ENCODE measurements at places on chromosomes 12 and 14.
A peak's percentile ranks its signal among the peaks of the same experiment; 100 is the strongest.

DNA sequence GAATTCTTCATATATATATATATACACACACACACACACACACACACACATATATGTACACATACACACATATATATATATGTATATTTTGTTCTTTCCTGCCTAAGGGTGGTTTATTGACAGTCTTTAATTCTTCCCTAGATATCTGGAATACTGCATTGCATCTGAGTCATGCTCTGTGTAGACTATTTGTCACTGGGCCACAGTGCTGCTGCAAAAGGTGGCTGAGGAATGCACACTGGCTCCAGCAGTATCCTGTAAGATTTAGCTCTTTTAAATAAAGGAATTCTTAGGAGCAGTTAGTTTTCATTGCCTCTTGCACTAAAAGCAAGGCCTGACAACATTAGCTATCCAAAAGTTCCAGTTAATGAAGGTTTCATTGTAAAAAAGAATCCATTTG is 200.9 kb downstream of the APAF1 start:
- no peak for DNase-seq

- no peak for DNase-seq
Observed at GRCh38 chr12:98387444-98387843, 127.9 kb upstream of the TMPO start.

DNA sequence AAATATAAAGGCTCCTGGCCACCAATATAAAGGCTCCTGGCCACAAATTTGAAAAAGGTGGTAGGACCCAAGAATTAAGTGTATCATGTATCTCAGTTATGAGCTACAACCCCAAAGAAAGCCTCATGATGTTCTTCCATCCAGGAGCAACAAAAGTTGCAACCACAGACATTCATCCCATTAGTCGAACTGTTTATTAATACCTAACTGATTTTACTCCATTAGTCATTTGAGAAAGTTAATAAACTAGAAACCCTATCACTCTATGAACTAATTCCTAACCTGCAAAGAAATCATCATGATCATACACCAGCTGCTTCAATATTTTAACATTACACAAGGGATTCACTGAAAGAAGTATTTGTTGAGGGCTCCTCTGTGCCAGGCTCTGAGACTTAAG is 253.2 kb upstream of the GRIP1 start:
- no peak for DNase-seq

DNA sequence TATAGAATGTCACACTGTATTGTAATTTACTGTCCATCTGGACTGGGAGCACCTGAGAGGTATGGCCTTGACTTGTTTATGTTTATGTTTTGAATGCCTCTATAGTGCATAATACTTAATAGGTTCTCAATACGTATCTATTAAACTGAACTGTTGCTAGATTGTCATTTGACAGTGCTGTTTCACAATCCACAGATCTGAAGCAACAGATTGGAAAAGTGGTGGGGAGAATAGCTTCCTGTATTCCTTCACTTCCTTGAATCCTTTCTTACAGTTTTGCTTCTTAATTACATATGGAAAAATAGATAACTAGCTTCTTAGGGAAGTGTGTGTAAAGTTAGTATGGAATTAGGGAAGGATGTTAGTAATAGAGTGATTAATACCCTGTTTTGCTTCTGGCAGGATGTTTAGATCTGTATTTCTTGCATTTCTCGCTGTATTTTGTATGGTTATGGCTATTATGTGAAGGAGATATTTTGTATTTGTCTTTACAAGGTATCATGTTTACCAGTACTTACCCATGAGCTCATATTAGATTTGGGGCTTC is 4.5 kb downstream of the CNOT2 start:
- DNase-seq: peak; percentile 29

DNA sequence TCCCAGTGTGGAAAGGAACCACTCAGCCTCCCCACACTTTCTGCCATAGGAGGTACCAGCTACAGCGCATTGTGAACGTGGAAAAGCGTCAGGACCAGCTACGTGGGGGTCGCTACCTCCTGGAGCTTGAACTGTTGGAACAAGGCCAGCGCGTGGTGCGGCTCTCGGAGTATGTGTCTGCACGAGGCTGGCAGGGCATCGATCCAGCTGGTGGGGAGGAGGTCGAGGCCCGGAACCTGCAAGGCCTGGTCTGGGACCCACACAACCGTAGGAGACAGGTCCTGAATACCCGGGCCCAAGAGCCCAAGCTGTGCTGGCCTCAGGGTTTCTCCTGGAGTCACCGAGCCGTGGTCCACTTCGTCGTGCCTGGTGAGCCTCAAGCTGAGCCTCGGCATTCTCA is 96.8 kb downstream of the B4GALNT3 start:
- no peak for DNase-seq

GRCh38 chr14:37641117-37641516 is 45.7 kb downstream of the TTC6 start:
- no peak for DNase-seq

DNA sequence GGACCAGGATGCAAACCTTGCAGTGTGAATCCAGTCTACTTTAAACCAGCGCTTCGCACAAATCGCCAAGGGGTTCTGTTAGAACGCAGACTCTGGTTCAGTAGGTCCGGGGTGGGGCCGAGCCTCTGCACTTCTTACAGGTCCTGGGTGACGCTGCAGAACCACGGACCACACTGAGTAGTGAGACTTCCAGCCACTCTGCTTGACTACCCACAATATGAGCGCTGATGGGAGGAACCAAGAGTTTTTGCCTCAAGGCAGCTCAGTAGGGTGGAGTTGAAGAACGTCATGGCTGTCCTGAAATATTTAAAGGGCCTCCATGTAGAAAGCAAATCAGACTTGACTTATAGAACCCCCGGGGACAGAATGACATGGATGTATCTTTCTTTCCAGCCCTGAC is 138.0 kb upstream of the CRY1 start:
- no peak for DNase-seq

GRCh38 chr12:107485731-107486130 is 199.9 kb upstream of the PWP1 start:
- peak; percentile 49 for DNase-seq

DNA sequence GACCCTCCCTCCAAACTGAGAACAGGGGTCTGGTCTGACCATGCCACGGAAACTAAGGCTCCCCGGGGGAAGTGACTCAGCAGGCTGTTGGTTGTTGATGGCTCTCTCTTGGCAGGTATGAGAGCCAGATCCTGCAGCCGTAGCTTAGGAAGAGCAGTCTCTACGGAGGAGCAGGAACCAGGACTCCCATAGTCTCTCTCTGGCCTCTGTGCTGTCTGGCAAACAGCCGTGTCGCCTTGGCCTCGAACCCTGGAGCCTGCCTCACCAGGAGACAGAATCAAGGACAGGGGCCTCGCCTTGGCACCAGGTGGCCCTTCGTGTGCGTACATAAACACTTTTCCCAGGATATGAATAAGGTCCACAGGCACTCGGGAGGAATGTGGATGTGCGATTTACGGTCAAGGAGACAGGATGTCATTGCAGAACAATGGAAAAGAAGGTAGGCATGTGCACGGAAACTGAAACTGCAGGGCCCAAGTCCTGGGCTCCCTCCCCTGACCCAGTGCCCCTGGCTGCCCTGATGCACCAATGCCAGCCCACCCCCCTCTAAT is 7.9 kb downstream of the VWF start:
- DNase-seq: peak; percentile 76

DNA sequence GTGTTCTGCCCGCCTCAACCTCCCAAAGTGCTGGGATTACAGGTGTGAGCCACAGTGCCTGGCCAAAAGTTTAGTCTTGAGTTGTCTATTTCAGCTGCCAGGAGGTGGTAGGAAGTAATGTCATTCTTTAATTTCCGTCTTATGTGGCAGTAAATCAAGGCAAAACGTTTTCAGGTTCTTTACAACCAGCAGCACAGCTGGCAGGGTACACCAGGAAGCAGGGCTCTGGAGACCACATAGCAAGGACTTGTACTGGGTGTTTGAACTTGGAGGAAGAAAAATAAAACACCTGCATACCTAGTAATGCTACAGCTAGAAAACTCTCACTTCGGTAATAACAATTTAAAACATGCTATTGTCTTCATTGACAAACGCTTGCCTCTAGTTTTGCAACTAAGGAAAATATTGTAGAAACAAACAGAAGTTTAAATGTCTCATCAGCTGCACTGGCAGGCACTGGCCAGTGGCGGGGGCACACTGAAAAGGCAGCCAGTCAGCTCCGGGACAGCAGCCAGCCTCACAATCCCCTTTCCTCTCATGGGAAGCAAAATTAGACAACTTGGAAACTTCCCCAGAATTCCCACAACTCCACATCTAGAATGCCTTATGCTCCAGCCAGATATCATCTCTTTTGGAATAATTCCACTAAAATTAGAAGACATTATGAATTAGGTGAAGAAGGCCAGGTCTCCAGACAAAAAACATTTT is 72.2 kb downstream of the CLIP1 start:
- peak; percentile 30 for DNase-seq

- no peak for DNase-seq
Observed at GRCh38 chr12:126198966-126199692, 1133.9 kb downstream of the AACS start.

GRCh38 chr12:79326222-79326621 is 364.5 kb downstream of the PAWR start:
- DNase-seq: no peak

DNA sequence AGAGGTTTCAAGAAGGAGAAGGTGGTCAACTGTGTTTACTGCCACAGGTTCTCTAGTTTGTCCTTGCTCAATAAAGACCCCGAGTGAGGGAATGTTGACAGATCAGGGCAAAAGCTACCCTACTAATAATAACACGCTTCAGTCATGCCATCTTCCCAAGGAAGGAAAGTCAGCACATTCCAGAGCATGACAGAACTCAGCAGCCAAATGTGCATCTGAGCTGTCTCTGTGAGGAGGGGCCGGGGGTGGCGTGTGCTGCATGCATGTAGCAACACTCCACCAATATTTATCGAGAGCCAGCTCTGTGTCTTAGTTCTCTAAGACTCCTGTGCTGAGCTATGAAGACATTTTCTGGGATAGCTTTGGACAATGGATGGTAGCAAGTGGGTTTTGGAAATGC is 260.4 kb downstream of the DPF3 start:
- DNase-seq: no peak

- peak; percentile 85 for DNase-seq
Observed at GRCh38 chr14:80926397-80927082, 15.0 kb downstream of the CEP128 start.

DNA sequence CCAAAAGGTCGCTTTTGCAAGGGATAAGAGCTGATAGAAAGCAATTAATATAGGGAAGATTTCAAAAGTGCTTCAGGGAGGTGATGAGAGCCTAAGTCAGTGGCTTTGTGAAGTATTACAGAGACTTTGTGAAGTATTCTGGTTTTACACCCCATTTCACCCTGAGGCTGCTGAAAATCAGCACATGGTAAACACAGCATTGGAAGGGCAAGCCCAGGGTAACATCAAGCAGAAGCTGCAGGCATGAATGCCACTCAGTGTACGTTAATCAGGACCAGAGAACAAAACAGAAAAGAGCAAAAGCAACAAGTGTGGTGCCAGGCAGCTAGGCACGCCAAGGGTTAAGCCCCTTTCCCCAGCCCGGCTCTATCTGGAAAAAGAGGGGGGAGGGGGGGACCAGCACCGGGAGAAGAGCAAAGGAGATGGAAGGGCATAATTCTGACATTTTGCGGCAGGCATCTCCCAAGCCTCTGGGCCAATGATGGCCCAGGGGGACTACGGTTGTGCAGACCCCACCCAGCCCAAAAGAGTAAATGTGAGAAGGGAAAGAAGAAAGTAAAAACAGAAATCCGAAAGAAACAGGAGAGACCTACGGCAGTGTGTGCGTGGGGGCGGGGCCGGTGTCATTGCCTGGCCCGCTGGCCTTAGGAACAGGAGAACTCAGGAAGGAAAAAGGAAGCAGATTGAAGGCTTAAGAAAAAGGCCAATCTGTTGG is 58.9 kb downstream of the DHRS2 start:
- no peak for DNase-seq

DNA sequence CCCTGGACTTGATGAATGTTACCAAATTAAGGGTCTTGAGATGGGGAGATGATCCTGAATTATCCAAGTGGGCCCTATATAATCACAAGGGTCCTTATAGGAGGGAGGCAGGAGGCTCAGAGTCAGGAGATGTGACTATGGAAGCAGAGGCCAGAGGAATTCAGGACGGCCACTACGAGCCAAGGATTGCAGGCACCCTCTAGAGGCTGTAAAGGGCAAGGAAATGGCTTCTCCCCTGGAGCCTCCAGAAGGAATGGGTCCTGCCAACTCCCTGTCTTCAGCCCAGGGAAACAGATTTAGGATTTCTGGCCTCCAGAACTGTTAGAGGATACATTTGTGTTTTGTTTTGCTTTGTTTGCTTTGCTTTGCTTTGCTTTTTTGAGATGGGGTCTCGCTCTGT is 8.8 kb downstream of the BDKRB1 start:
- no peak for DNase-seq

DNA sequence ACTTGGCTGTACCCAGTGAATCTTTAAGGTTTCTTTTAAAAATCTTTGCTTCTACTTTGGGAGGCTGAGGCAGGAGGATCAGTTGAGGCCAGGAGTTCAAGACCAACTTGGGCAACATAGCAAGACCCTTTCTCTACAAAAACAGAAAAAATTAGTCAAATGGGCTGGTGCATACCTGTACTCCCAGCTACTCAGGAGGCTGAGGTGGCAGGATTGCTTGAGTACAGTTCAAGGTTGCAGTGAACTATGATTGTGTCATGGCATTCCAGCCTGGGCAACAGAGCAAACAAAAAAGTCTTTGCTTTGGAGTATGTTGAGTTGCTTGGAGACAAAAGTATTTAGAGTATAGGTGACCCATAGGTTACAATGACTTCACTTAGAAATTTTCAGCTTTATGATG is 6.2 kb upstream of the DDX55 start:
- DNase-seq: peak; percentile 21

GRCh38 chr12:104719700-104720338 is 238.3 kb downstream of the SLC41A2 start:
- peak; percentile 27 for DNase-seq

- DNase-seq: peak; percentile 11
Observed at GRCh38 chr12:100956311-100956852, 161.8 kb downstream of the ANO4 start.

DNA sequence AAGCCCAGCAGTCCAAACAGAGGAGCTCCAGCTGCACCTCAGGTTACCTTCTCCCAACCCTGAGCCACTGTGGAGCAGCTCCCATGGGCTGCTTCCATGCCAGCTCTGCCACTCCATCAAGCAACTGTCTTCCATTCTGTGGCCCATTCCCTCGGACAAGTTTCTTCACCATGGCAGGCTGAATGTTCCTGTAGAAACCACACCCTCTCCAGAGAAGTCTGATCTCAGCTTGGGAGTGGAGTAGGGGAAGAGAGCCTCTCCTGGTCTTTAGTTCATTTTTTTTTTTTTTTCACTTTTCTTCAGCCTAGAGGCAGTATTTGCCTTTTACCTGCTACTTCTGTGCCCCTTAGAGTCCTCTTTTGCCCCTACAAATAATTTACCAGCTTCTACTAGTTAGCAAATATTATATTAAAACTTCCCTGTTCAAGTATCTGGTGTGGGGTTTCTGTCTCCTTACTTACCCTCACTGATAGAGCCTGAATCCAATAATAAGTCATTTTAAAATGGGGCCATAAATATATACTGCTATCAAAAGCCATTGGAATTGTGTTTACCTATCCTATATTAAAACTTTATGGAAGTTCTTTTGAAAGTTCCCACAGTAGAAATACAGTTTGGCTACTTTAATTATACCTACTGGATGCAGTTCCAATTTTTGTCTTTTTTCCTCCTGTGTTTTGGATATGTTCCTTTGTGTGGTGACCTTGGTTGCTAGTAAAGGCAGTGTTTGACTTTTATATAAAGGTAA is 11.7 kb upstream of the SLC17A8 start:
- no peak for DNase-seq

- no peak for DNase-seq
Observed at GRCh38 chr12:62656591-62657362, 190.2 kb downstream of the MON2 start.

Data from iris pigment epithelial cell (primary cell).